ENCODE measurements at places on chromosomes 3 and 15.

DNA sequence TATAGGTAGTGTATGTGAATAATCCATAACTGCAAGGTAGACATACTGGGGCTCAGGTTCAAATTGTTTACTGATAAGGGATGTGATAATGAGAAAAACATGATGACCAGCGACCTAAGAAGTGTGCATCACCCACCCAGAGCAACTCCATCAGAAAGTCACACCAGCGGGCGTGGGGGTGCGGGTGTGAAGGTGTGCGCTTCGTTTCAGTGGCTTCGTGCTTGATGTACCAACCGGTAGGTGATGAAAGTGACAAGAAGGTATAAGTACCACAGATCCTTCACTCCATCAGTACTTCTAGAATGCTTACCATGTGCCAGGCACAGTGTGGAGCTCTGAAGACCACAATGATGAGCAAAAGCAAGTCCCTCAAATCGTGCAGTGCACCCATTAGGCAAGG lies 11.2 kb downstream of the ANP32A start:
- DNase-seq: no peak

GRCh38 chr3:42749025-42749752 lies 23.9 kb downstream of the CCDC13 start:
- no peak for DNase-seq

GRCh38 chr3:158506456-158506855 lies 64.5 kb upstream of the MLF1 start:
- DNase-seq: no peak

DNA sequence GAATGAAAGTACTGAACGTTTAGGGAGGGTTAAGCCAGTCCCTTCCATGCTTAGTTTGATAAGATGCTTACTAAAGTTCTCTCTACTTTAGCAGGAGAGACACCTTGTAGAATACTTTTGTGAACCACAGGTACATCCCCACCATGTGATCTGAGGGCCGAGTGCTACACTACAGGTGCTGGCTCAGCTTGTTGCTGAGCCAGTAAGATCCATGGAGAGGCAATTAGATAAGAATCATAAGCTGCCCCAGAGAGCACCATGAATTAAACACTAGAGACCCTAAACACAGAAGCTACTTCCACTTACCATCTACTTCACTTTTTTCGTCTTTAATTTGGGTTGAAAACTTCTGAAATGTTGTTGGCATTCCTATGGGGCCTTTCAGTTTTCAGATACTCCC lies 70.5 kb upstream of the GOLGA8B start:
- no peak for DNase-seq

GRCh38 chr15:37080261-37080921 lies 20.0 kb downstream of the MEIS2 start:
- DNase-seq: no peak

GRCh38 chr15:65028921-65029735 lies at the start of gene MTFMT:
TSS of gene MTFMT (minus strand) at chr15:65029639. CDS start at chr15:65029613, 26 bp downstream.
- peak; percentile 93 for DNase-seq

DNA sequence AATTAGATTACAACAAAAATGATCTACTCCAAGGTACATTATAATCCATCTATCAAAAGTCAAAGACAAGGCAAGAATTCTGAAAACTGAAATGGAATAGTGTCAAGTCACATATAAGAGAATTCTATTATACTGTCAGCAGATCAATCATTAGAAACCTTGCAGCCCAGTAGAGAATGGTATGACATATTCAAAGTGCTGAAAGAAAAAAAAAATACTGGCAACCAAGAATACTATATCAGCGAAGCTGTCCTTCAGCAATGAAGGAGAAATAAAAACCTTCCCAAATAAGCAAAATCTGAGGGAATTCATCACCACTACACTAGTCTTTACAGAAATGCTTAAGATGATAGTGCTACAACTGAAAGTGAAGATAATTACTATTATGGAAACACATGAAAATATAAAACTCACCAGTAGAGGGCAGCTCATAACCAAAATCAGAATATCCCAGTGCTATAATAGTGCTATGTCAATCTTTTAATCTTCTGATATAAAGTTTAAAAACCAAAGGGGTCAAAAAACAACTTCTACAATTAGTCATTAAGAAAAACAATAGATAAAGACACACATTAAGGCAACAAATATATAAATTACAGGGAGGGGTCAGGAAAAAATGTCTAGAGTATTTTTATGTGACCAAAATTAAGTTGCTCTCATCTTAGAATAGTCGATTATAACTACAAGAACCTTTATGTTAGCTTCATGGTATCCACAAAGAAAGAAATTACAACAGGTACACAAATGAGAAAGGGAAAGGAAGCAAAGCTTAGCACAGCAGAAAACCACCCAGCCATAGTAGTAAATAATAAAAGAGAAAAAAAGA lies 190.7 kb upstream of the CNTN6 start:
- DNase-seq: no peak

- no peak for DNase-seq
Measured at GRCh38 chr15:85047271-85047948, 65.8 kb downstream of the PDE8A start.

DNA sequence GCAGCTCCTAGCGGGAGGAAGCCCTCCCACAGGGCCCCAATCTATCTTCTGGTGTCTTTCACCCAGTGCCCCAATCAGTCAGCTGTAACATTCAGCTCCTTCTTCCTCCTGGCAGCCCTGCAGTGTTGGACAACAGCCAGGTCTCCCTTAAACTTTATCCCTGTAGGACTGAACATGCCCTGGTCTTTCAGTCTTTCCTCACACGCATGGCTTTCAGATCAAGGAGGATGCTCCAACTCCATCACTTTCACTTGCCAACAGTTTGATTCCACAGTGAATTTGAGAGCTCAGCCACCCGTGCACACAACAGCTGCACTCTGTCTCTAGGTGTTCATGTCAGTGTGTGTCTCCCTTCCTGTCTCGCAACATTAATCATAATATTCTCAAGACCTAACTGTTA lies 28.5 kb upstream of the LRRC34 start:
- no peak for DNase-seq

- DNase-seq: no peak
Measured at GRCh38 chr3:174102866-174103265, 705.3 kb downstream of the NLGN1 start.

GRCh38 chr3:188458756-188459155 lies 304.8 kb downstream of the LPP start:
- no peak for DNase-seq

DNA sequence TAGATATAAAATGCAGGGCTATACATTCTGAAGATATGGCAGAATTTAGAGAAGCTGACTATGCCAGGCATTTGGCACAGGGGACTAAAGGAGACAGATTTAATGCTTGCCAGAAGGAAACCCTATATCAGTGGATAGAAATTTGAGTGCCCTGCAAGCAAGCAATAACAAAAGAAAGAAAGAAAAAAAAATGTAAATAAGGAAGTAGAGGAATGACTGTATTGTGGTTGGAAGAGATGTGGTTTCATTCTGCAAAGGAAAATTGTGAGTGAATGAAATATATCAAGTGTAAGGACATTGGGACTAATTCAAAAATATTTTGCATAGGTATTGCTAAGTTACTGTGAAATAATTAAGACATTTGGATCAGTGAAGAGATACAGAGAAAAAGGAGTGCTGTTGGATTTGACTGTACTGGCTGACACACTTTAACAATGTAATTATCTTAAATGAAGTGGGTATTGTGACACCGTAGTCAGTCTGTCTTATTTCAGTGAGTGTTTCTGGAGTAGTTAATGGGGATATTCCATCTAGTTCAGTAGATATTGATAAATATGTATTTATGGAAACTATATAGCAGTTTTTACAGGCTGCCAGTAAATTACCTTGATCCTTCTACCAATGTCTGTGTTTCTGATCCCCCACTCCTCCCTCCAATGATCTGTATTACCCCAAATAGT lies 418.2 kb downstream of the CNTN4 start:
- DNase-seq: no peak

DNA sequence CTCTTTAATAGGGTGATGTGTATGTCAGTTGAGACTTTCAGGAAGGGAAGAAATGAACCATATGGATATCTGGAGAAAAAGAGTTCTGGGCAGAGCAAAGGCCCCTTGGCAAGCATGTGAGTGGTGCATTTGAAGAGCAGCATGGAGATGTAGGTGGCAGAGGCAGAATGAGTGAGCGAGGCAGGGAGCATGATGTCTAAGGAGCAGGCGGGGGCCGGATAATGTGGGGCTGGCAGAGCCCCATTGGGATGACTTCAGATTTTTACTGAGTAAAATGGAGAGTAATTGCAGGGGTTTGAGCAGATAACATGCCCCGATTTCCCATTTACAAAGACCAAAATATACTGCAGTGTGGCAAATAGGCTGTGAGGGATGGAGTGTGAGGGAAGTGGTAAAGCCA lies 52.9 kb upstream of the PLCL2 start:
- no peak for DNase-seq

GRCh38 chr15:67050062-67050461 lies 15.3 kb upstream of the SMAD3 start:
- DNase-seq: no peak

GRCh38 chr15:72196409-72197040 lies 1.1 kb downstream of the GRAMD2A start:
- no peak for DNase-seq
